Bone marrow (tissue), 2 donors: ENCODE measurements at places on chromosomes 16 and 17.

GRCh38 chr16:89143201-89143741 lies 28.3 kb upstream of the CDH15 start:
- DNase-seq, result no peak

DNA sequence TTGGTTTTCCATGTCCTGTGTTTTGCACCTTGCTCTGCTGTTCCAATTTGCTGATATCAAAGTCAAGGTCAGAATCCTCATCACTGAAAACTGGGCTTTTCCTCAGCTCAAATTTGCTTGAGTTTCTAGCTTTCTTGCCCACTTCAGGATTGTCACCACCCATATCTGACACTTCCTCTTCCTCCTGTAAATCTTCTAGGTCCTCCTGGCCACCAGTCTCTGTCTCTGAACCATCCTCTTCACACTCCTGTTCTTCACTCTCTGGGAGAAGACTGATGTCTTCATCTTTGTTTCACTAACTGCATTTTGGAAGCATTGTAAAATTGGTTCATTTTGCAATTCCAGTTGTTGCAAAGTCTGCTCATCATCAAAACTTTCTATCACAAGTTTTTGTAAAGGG lies 63.4 kb upstream of the RBL2 start:
- DNase-seq, result no peak

GRCh38 chr17:40922239-40922638 lies 15.2 kb downstream of the KRT23 start:
- no peak for DNase-seq

DNA sequence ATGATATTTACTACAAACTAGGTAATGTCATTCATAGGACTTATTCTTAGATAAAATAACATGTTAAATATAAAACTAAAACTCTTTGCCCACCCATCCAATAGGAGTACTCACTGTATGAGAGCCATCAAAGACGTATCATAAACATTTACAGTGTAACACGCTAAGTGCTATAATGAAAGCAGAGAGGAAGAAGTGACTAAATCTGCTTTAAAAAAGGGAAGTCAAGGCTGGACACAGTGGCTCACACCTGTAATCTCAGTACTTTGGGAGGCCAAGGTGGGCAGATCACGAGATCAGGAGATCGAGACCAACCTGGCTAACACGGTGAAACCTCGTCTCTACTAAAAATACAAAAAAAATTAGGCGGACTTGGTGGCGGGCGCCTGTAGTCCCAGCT lies 32.4 kb downstream of the SPAG9 start:
- no peak for DNase-seq

- DNase-seq, result no peak
Observed at GRCh38 chr16:19841184-19841583, 43.5 kb downstream of the GPRC5B start.

GRCh38 chr17:59616253-59616920 lies 3.3 kb upstream of the CLTC start:
- no peak for DNase-seq

GRCh38 chr16:12296406-12296805 lies 319.9 kb downstream of the SNX29 start:
- no peak for DNase-seq

GRCh38 chr16:53958341-53958880 lies 254.5 kb downstream of the FTO start:
- DNase-seq, result no peak

DNA sequence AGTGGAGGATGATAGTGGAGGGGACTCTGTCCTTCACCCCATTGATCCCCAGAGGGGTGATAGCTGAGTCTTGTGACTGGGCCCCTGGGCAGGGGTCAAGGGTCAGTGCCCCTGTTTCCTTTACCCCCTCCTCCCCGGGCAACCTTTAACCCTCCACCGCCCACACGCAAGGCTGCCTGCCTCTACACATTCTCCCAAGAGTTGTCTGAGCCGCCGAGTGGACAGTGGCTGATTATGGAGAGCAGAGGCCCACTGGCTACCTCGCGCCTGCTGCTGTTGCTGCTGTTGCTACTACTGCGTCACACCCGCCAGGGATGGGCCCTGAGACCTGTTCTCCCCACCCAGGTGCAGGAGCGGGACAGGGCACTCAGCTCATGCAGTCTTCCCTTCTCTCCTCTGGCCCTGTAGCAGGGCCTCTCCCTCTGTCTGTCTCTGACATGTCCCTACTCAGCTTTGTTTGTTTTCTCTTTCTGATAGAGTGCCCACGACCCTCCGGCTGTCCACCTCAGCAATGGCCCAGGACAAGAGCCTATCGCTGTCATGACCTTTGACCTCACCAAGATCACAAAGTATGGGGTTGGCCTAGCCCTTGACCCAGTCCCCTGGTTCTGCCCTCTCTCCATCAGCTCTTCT lies at the start of gene SHBG:
Gene SHBG, plus strand, starts transcription at position 197 of the 633 bp plus-strand sequence. Its CDS starts 38 bp downstream, at position 235.
- DNase-seq, result no peak

DNA sequence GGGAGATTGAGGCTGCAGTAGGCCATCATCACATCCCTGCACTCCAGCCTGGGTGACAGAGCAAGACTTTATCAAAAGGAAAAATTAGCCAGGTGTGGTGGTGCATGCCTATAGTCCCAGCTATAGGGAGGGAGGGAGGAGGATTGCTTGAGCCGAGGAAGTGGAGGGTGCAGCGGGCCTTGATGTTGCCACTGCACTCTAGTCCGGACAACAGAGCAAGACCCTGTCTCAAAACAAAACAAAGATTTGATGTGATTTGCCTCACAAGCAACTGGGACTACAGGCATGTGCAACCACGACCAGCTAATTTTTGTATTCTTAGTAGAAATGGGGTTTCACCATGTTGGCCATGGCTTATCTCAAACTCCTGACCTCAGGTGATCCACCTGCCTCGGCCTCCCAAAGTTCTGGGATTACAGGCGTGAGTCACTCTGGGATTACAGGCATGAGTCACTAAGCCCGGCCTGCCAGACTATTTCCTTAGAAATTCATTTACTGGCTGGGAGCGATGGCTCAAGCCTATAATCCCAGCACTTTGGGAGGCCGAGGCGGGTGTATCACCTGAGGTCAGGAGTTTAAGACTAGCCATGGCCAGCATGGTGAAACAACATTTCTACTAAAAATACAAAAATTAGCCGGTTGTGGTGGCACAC lies 11.5 kb downstream of the UBE2G1 start:
- DNase-seq, result no peak

- no peak for DNase-seq
Observed at GRCh38 chr16:71626858-71627213, 852 bp downstream of the MARVELD3 start.

DNA sequence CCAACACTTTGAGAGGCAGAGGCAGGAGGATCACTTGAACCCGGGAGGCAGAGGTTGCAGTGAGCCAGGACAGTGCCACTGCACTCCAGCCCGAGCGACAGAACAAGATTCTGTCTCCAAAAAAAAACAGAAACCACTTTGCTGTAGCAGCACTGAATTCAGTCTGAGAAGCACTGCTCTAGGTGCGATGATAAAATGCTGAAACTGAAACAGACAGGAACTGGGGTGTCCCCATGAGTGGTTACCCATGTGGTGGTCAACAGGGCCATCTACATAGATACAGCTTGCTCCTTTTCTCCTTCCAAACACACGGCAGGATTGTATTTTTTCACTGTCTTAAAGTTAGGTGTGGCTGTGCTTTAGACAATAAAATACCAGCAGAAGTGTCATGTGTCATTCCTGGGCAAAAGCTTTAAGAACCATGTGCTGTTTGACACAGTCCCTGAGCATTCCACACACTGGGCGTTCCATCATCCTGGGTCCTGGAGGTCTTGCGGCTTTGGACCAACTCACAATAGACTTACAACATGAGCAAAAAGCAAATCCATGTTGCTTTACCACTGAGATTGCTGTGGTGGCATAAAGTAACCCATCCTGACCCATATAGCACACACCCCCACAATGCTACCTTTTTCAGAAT lies 11.5 kb downstream of the GAS7 start:
- DNase-seq, result no peak

- no peak for DNase-seq
Observed at GRCh38 chr16:28902909-28903308, 22.1 kb downstream of the RABEP2 start.

GRCh38 chr17:32264823-32265191 lies 825 bp upstream of the RHBDL3 start:
- no peak for DNase-seq

DNA sequence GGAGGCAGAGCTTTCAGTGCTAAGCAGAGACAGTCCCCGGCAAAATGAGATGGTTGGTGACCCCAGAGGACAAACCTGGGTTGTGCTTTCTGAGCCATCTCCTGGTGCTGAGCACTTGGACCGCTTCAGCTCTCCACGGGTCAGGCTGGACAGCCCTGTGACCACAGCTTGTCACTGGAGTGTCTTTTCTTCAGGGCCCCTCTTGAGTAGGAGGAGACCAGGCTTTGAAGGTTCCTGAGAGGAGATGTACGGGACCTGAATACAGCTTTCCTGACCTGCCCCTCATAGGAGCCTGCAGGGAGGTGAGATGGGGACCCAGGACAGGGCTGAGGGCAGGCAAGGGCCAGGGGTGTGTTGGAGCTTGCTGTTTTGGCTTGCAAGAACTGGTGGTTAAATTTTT lies 17.8 kb upstream of the ADGRG1 start:
- no peak for DNase-seq

DNA sequence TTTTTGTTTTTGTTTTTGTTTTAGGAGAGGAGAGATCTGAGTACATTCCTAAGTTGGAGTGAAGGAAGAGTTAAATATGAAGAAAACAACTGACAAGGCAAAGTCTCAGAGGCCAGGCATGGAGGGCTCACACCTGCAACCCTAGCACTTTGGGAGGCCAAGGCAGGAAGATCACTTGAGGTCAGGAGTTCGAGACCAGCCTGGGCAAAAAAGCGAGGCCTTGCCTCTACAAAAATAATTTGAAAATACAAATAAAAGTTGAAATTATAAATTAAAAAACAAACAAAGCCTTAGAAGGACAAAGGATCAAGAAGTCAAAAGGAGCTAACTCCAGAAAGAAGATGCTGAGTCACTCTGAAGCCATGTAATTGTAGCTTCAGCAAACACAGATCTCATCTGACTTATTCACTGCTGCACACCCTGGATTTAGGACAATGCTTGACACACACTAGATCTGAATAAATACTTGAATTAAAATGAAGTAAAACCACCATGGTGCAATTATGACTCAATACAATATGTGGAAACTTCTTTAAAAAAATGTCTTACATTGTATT lies 9.1 kb downstream of the CEP20 start:
- DNase-seq, result no peak
